Left lung (tissue), 14 donors: ENCODE measurements at places on chromosomes 4 and X. TPM values are rescaled to one million over a fixed set of nuclear protein-coding genes. Genes with fewer than 3 reads are reported as not detected.

DCAF4L1 gene
- 0.26 TPM for polyA plus RNA-seq

WNK3 gene
- 5.1 TPM for polyA plus RNA-seq

SHISA3 gene
- 42.3 TPM for polyA plus RNA-seq

PSAPL1 gene
- polyA plus RNA-seq = 0.03 TPM

DNA sequence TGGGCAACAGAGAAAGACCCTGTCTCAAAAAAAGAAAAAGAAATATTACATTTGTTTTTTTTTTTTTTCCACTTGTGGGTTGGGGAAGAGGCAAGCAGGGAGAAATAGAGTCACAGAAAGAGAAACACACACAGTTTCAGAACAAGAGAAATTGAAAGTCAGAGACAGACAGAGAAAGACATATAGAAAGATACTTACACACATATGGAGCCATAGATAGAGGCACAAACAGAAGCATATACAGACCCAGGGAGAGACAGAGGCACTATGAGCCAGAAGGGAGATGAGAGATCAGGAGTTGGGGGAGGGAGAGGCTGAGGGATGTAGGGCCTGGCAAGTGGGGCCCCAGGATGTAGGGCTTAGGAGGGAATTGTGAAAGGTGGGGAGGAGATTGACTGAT lies 55.2 kb upstream of the GIMD1 start:
- DNase-seq = no peak

DNA sequence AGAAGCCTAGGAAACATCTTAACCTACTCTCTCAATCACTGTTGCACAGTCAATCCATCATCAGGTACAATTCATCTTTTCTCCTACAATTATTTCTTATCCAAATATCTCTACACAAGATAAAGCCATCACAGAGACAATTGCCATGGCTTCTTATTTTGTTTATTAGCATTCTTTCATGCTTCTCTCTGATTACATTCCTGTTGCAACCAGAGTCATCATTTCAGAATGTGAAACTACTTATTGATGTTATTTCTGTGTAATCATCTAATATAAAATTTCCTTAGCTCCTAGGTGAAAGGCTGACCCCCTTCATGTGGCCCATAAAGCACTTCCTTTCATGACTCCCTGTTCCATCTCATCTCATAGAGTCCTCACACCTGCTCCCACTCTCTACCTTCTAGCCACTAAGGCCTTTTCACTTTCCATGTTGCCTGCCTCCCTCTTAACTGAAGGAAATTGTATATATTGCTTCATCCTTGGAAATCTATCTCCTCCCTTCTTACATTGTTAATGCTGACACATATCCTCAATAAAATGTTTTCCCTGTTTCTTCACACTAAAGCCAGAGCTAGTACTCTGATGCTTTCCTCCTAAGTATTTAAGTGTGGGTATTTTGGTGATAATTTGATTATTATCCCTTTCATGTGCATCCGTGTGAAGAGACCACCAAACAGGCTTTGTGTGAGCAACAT lies 829.9 kb downstream of the FAT4 start:
- no peak for DNase-seq

DNA sequence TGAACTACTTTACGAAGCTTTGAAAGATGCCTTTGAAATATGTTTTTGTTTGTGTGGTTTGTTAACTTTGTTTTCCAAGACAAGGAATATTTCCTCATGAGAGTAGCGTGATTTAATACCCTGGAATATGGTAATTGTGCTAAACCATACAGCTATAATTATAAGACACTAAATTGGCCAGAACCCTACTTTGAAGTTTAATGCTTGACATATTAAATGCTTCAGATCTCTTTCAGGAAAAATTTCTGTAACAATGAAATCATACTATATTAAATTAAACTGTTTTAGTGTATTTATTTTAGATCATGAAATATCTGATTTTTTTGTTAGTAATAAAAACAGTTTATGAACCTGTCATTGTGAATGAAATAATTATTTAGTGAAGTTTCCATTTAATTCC lies 63.5 kb downstream of the DCLK2 start:
- no peak for DNase-seq

GRCh38 chrX:71253253-71254091 lies 468 bp downstream of the ZMYM3 start:
- no peak for DNase-seq

GRCh38 chr4:79848329-79848728 lies 224.7 kb downstream of the ANTXR2 start:
- DNase-seq = no peak

DNA sequence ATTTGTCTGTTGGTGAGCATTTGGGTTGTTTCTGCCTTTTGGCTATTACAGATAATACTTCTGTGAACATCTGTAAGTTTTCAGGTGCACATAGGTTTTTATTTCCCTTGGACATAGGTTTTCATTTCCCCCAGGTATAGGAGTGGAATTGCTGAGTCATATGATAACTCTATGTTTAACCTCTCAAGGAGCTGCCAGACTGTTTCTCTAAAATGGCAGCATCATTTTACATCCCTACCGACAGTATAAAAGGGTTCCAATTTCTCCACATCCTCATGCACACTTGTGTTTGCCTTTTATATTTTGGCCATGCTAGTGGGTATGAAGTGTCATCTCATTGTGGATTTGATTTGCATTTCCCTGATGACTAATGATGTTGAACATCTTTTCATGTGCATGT lies 53.5 kb downstream of the TMEM164 start:
- no peak for DNase-seq

GRCh38 chrX:116272322-116272721 lies 101.8 kb downstream of the AGTR2 start:
- DNase-seq = no peak

- DNase-seq = no peak
Measured at GRCh38 chrX:18034945-18035344, 173.8 kb upstream of the RAI2 start.

- DNase-seq = no peak
Measured at GRCh38 chrX:136209016-136209738, 42.0 kb downstream of the MAP7D3 start.
